ENCODE measurements at places on chromosomes 16 and 17.

- DNase-seq: no peak
Observed at GRCh38 chr17:22695228-22695619, 1002.9 kb downstream of the KCNJ18 start.

DNA sequence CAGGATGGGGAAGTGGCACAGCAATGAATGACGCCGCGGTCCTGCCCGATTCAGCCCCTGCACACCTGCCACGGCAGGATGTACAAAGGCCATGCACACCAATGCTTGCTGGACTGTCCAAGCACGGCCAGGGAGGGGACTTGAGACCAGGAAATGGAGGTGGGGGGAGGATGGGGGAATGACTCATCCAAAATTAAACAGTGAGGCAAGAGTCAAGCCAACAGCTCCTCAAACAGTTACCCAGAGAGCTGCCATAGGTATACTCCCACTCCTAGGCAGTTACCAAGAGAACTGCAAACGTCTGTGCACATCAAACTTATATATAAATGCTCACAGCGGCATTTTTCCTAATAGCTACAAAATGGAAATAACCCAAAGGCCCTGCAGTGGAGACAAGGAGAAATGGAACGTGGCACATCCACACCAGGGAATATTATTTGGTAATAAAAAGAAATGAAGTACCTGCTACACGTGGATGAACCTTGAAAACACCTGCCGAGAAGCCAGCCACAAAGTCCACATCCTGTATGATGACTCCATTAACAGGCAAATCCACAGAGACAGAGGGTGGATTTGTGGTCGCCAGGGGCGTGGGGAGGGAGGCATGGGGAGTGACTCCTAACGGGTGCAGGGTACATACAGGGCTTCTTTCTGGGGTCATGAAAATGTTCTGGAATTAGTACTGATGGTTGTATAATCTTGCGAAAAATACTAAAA lies 54.1 kb downstream of the VAC14 start:
- DNase-seq: peak; percentile 85

DNA sequence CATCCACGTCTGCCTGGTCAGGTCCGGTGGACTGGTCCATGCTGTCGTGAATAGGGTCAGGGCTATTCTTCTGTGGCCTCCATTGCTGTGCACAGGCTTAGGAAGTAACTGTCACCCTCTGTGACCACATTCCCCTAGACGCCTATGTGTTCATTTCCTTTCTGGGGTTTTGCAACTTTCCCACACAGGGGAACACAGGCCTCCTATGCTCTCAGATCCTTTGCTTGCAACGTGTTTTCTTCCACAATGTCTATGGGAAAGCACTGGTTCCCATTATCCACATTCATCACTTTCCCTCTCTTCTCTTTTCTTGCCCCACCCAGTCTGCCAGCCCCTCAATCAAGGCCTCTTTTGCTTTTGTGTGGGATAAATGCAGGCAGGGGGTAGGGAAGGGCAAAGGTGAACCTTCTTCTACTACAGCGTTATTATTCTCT lies 43.2 kb upstream of the DNAJA2 start:
- DNase-seq: no peak

GRCh38 chr17:14779241-14779640 lies 478.4 kb downstream of the HS3ST3B1 start:
- no peak for DNase-seq

DNA sequence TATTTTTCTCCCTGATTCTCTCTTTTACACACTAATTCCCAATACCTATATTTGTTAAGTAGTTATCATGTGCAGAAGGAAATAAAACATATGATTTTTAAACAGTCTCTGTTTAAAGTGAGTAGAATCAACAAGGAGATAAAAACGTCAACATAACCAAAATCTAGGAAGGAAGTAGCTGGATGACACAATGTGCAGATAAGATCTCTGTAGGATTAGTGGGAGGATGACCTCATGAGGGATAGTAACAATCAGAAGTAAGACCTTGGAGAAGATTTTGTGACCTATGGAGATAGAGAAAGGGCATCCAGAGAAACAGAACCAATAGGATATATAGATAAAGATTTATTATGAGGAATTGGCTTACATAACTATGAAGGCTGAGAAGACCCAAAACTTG lies 262.6 kb upstream of the CDH11 start:
- DNase-seq: no peak

- no peak for DNase-seq
Observed at GRCh38 chr16:88072571-88073001, 121.4 kb downstream of the BANP start.

DNA sequence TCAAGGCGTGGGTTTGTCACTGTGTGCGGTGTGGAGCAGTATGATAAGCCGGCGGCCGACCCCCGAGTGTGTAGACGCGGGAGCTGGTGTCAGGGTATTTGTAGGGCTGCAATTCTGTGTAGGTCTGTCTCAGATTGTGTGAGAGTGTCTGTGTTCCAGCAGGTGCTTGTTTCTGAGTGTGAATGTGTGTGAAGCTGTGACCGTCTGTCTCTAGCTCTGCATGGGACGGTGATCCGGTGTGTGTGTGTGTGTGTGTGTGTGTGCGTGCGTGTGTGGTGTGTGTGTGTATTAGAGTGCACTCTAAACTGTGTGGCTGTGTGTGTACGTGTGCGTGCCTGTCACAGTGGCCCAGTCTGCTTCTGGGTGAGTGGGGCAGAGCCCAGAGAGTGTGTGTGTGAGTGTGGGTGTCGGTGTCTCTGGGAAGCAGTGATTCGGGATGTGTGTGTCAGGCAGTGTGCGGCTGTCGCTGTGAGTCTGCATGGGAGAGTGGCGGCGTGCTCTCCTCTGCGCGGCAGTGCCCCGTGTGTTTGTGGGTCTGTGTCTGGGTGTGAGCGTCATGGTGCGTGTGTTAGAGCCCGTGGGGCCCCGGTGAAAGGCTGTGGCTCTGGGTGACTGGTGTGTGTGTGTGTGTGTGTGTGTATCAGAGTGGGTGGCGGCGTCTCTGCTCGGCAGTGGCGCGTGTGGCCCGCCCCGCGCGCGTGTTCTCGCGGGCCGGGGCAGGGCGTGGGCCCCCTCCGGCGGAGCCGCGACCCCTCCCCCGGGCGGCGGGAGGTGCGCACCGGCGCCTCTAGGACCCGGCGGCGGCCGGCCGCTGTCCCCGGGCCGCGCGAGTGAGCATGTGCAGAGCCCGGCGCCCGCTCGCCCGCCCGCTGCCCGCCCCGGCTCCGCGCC lies at the start of gene WSCD1:
Gene WSCD1 (plus strand): TSS at position 841 of the 891 bp plus-strand sequence. CDS start 10,280 bp downstream, outside the sequence.
- no peak for DNase-seq

GRCh38 chr16:12729448-12729847 lies 74.2 kb downstream of the CPPED1 start:
- DNase-seq: no peak

- no peak for DNase-seq
Observed at GRCh38 chr17:62933501-62934385, 32.3 kb upstream of the TANC2 start.

DNA sequence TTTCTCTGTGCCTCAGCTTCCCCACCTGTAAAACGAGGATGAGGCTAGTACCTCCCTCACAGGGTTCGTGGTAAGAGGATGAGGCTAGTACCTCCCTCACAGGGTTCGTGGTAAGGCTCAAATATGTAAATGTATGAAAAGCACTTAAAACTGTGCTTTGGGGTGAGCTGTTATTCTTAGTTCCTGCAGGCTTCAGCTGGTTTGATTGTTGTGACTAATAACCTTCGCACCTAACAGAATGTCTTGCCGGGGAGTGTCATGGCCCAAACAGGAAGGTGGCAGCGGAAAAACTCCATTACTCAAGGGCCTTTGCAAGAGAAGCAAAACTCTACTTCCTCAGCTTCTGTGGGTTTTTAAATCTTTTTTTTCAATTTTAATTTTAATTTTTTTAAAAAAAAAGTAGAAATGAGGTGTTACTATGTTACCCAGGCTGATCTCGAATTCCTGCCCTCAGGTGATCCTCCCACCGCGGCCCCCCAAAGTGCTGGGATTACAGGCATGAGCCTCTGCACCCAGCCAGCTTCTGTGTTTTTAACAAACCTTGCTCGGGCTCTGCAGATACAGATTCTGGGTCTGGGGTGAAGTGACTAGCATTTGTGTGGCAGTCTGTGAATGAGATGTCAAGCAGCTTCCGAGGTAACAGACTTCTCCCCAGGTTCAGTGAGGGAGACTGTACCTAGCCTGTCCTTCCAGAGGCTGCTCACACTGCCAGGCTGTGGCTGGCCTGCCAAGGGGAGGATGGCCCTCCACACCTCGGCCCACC lies 103.0 kb downstream of the RAB11FIP4 start:
- DNase-seq: no peak

- peak; percentile 86 for DNase-seq
Observed at GRCh38 chr16:9365370-9365728, 273.9 kb downstream of the HAPSTR1 start.

DNA sequence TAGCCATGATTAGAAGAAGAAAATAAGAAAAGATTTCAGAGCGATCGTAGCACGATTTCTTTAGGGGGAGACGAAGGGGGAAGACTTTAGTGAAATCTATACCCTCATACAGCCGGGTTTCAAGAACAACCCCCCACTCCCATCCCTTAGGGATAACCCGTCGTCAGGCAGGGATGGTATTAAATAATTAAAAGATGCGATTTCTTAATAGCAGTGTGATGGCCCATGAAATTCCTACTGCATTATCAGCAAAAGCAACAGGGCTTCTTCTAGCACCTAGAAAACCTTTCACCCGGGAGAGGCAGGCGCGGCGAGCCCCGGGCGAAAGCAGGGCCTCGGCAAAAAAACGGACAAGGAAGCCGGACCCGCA lies 1.4 kb downstream of the CDH11 start:
- no peak for DNase-seq

DNA sequence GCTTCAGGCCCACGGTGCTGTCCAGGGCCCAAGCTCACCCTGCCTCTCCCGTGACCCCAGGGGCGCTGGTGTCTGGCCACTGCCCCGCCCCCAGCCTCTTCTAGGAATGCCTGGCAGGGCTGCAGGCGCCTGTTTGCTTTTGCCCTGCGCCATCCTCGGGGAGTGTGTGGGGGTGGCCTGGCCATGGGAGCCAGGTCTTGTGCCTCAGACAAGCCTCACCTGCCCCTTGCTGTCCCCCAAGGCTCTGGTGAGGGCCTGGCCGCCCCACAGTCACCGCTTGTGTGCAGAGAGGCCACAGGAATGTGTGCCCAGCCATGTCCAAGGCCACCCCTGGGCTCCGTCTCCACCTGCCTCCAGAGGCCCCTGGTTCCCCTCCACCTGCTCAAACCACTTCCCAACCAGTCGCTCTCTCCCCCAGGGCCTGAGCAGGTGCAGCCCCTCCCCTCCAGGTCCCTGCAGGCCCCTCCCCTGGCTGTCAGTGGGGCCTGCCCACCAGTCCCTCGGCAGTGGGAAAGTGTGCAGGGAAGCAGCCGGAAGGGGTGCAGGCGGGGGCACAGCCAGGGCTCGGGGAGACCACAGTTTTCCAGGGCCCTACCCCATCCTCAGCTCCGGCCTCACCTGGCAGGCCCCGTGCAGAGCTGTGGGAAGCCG lies 841 bp upstream of the IGFALS start:
- peak; percentile 70 for DNase-seq

GRCh38 chr17:71337938-71338337 lies 782.9 kb upstream of the SOX9 start:
- DNase-seq: no peak

DNA sequence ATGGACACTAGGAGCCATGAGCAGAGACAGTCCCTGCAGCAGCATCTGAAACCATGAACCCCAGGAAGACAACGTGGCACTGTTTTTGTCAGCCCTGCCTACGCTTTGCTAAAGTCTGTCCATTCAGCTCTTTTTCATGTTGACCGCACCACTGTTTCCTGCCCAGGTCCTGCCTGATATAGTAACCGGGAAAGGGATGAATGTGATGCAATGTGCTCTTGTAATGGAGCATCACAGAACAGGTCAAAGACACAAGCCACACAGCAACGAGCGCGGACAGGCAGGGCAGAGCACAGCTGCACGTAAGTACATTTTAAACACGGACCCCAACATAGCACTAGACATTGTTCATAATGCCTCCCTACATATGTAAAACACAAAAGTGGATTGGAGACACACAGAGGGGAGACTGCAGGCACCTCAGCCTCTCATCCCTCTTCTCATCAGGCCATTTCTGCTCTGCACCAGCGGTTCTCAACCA lies 16.9 kb upstream of the TNFRSF13B start:
- DNase-seq: no peak
